ENCODE measurements at places on chromosomes 13 and 19.

DNA sequence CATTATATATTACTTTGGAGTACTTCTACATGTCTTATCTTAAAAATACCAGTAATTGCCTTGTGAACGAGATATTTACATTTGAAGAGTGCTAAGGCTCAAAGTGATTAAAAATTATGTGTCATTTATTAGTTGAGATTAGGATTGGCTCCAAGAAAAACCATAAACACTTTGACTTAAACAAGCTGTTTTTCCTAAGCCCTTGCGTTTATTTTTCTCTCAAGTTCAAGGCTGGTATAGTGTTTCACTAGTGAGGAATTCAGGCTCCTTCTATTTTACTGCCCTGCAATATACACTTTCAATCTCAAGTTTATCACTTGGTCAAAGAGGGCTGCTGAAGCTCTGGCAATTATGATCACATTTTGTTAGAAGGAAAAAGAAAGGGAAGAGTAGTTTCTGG is 49.9 kb downstream of the UFM1 start:
- DNase-seq: no peak

DNA sequence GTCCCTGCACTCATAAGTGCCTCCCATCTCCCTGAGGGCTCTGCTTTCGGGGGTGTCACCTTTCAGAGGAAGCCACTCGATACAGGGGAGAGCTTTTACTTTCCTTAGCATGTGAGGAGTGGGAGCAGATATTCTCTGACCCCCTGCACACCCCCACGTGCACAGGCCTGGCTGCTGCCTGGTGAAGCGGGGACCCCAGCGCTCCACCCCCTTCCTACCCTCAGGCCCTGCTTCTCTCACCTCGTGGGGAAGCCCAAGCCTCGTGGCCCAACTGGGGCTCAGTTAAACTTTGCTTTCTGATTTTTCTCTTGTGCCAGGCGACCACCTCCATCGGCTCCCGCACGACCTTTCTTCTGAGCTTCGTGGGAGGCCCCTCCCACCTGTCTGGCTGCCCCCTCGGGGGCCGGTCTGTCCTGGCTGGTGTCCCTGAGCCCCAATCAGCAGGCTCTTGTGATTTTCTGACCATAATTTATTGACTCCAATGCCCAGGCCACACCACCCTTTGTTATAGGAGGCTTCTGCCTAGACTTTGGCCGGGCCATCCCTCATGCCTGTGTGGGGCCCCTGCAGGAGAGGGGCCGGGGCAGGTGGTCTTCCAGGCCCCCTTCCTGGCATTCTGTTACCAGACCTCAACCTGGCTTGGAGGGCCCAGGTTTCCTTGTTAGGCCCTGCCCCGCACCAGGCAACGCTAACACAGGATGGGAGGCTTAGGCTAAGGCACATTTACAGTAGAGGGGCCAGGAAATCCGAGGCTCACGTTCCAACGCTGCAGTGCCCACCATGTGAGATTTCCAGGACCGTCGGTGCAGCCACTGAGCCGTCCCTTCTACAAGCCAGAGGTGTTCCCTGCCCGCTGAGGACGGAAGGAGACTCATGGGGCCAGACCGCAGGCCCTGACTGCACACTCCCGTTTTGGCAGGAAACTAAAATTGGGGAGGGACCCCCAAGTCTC is 3.7 kb downstream of the TMED1 start:
- no peak for DNase-seq

GRCh38 chr13:79528356-79528755 is 47.4 kb downstream of the NDFIP2 start:
- no peak for DNase-seq

- DNase-seq: no peak
These were observed 16.4 kb upstream of the KCNN1 start for GRCh38 chr19:17950310-17951156.

GRCh38 chr13:72637561-72637960 is 89.9 kb downstream of the MZT1 start:
- DNase-seq: no peak

GRCh38 chr19:34556488-34556887 is 74.9 kb downstream of the WTIP start:
- DNase-seq: no peak

DNA sequence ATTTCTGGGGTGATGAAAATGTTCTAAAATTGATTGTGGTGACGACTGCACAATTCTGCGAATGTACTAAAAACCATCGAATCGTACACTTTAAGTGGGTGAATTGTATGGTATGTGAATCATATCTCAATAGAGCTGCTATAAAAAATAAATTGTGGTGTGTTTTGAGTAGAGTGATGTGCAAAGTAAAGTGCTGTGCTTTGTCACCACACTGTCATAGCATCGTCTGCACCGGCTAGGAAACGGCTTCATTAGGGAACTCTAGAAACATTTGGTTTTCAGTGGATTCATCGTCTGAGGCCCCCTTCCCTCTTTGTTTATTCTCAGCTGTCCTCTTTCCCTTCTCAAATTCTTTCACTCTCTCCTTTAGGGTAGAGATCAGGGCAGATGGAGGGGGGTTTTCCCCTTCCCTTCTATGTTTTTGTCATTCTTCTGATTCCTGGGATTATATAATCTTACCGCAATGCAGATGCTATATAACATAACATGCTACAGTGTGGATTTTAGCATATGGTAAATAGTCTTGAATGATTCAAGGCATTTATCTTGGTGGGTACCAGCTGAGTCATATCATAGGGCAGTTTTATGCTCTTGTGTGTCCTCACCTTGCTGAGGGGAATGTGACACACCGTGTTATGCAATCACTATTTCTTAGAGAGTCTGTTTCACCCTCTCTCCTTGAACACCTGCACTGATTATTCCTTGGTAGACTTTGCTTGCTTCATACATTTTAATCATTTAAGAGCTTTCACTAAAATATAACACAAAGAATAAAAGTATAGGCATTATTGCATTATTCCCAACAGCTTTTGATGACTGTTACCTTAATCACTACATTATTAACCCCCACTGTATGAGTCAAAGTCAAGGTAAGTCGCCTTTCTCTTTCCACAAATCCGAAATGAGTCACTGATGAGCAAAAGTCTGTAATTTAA is 239.4 kb downstream of the DCLK1 start:
- DNase-seq: peak; percentile 14

DNA sequence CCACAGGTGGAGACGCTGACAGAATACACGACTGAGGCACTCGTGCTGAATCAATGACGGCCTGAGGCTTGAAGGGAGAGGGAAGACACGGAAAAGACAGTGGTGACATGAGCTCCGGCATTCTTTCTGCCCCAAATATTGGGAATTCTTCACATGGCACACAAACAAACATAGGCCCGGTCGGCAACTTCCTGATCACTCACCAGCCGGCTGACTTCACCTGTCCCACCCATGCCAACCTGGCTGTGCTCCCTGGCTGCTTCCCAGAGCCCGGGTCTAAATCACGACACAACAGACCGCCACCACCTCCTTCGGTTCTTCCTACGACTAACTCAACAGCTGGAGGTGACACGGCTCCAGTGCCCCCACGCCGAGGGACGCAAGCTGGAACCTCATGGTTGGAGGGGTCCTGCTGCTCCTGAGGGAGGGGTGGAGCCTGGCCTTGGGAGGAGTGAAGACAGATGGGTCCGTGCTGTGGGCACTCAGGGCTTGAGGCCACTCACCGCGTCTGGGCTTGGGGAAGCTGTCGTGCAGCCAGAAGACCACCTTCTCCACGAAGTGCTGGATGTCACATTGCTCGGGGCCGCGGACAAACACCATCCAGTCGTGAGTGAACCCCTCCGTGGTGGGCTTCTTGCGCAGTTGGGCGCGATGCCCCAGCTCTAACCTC is 9.6 kb downstream of the MLLT1 start:
- no peak for DNase-seq

DNA sequence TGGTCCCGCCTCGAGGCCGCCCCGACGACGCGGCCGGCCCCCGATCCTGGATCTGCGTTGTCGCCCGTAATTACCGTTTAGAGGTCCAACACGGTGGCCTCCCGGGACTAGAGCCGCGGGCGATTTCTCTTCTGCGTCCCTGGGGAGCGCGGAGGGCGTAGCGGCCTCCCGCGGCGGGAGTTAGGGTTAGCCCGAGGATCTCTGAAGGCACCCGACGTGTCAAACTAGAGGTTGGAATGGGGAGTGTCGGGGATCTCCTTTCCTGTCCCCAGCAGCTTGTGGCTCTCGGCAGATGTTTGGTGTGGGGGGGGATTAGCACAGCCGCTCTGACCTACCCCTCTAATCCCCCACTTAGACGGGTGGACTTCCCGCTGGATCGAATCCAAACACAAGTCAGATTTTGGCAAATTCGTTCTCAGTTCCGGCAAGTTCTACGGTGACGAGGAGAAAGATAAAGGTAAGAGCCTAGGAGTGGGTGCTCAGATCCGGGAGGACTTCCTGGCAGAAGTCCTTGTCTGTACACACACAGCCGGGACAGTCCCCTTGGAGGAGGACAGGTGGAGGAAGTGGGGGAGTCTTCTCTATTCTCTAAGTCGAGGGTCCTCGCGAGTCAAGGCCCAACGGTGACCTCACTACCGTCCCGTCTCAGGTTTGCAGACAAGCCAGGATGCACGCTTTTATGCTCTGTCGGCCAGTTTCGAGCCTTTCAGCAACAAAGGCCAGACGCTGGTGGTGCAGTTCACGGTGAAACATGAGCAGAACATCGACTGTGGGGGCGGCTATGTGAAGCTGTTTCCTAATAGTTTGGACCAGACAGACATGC is 581 bp downstream of the CALR start:
- peak; percentile 21 for DNase-seq

DNA sequence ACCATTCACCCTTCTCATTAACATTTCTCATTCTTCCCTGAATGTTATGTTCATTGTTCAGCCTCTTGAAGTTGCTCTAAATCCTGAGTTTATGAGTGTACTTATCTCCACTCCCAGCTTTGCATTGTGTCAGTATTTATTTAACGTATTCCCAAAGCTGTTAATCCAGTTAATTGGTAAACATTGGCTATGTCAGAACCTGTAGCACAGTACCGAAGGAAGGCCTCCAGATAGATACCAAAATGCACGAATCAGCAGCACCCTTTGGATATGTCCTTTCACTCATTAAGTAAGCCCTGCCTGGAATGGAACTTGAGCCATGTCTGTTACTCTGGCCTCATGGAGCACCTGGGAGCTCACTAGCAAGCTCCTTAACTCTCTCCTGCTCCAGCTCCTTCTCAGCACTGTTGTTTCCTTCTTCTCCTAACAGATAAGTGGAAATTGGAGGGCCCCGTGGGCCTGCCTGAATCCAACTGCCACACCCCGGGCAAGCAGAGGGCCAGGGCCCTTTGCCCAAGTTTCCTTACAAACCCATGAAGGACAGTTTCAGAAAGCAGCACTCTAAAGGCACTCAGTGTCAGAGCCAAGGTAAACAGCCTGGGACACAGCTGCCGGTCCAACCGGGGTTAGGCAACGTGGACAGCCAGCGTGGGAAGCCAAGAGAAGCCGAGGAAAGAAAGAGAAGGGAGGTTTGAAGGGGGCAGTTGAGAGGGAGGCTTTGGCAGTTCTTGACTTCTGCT is 155.0 kb upstream of the SERP2 start:
- no peak for DNase-seq

DNA sequence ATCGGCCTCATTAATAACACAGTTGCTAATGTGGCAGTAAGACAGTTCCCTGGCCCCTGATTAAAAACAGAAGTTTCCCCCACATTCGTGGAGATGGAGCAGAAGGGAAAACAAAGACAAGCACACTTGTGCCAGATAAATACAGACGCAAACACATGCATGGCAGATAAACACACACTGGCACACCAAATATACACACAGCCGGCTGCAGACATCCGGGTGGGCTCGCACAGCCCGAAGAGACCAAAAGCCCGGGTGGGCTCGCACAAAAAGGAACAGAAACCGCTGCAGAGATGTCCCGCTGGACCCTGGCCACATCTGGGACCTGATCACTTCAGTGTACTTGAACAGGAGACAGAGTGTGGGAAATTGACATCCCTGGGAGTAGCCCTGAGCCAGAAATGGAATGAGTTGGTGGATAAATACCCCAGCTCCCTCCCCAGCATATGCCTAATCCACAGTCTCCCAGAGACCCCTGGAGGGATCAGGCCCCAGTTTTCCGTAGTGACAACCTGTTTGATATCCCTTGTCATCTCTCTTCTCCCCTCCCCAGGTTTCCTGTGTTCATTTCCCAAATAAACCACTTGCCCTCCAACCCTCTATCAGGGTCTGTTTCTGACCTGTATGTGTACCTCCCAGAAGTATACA is 36.0 kb upstream of the ADGRE5 start:
- DNase-seq: no peak

- peak; percentile 20 for DNase-seq
These were observed 74.7 kb downstream of the KLF5 start for GRCh38 chr13:73133531-73133930.

GRCh38 chr13:49897713-49898112 is 38.4 kb downstream of the SPRYD7 start:
- DNase-seq: no peak

GRCh38 chr19:4694211-4694987 is 24.3 kb upstream of the MYDGF start:
- DNase-seq: peak; percentile 84

DNA sequence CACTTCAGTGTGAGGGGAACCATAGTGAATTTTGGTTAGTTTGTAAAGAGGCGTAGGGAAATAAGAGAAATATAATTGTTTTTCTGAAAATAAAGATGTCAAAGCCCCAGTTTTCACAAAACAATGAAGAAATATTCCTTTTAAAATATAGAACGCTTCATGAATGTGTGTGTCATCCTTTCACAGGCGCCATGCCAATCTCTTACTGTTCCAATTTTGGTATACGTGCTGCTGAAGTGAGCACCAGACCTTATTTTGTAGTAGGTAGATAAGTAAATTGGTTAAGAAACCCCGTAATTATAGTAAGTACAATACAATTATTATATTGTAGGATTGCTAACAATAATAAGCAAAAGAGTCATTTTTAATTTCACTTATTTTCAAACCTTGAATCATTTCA is 43.3 kb downstream of the NAA16 start:
- DNase-seq: no peak

DNA sequence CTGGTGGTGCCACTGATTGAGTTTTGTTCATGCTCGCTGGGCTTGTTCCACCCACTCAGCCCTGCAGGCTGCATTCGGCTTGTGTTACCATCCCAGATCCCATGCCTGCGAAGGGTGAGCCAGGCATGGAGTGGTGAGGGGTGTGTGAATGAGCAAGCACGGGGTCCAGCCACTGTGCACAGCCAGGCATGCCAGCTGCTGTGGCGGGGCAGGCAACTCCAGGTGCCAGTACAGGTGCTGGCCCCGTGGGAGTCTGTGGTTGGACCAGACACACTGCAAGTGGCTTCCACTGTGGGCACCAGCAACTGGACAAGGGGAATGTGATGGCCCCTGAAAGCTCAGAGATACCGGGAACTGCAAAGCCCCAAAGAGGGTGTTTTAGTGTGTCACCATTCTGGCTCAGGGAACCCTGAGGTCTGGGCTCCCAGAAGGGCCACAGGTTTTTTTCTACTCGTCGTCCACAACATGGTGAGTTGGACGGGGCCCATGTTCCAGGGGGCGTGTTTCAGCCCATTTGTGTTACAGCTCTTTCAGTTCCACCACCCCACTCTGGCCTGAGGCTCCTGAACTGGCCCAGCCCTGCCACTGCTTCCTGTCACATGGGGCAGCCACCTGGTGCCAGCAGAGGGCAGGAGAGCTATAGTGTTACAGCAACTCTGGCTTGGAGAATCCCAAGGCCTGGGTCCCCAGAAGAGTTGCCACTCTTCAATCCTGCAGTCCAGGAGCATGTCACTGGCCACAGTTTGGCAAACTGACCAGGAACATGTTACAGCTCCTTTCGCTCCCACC is 217.0 kb upstream of the OBI1 start:
- DNase-seq: no peak

- DNase-seq: no peak
These were observed 697.5 kb downstream of the SLITRK1 start for GRCh38 chr13:83184819-83185218.
